Stimulated activated CD4-positive, alpha-beta T cell treated with anti-CD3 and anti-CD28 coated beads, Interleukin-15, amount 100 ng/mL, for 1 hour (primary cell): ENCODE measurements at places on chromosomes 3 and 15.

DNA sequence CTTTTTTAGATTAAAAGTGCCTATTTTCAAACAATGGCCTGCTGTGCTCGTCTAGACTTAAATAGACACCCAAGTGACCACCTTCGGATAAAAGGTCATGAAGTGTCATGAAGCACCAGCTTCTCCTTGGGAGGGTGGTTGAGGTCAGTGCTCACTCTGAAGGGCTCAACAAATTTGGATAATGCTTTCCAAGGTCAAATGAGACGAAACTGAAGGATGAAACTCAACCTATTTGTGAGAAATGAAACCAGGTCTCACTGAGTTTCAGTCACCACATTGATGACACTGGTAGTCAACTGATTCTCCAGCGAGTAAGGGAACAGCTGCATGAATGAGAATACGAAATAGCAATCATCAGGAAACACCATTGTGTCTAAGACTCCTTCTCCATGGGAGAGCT, 852.6 kb downstream of the NTRK3 start:
- DNase-seq = no peak

- no peak for DNase-seq
Measured at GRCh38 chr3:191414732-191415131, 46.2 kb upstream of the PYDC2 start.

- DNase-seq = no peak
Measured at GRCh38 chr3:194937144-194937543, 251.5 kb downstream of the FAM43A start.

DNA sequence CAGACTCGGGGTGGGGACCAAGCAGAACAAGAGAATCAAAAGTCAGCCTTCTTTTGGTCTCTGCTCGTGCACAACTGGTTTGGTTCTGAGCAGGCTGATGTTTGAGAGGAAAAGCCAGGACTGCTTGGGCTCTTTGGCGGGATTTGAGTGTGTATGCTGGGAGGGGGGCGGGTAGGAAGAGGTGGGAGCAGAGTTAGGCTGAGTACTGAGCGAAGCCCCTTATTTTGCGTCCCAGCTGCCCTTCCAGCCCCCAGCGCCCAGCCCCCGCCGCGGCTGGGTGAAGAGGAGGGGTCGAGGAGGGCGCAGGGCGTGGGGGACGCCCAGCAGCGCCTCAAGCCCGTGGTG, 153.5 kb upstream of the GOLIM4 start:
- no peak for DNase-seq

DNA sequence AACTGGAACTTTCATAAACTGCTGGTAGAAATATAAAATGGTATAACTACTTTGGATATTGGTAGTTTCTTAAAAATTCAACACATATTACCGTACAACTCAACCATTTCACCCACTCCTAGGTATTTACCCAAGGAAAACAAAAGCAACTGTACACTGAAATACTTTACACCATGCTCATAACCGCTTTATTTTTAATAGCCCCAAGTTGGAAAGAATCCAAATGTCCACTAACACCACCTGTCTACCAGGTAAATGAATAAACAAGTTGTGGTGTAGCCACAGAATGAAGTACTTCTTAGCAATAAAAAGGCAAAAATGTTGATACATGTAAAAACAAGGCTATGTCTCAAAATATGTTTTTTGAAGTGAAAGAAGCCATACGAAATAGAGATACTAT, 215.9 kb upstream of the PEX5L start:
- no peak for DNase-seq
